ENCODE measurements at places on chromosomes 12 and 14.

- DNase-seq = no peak
These were observed 29.8 kb downstream of the ANKRD9 start for GRCh38 chr14:102479777-102480176.

DNA sequence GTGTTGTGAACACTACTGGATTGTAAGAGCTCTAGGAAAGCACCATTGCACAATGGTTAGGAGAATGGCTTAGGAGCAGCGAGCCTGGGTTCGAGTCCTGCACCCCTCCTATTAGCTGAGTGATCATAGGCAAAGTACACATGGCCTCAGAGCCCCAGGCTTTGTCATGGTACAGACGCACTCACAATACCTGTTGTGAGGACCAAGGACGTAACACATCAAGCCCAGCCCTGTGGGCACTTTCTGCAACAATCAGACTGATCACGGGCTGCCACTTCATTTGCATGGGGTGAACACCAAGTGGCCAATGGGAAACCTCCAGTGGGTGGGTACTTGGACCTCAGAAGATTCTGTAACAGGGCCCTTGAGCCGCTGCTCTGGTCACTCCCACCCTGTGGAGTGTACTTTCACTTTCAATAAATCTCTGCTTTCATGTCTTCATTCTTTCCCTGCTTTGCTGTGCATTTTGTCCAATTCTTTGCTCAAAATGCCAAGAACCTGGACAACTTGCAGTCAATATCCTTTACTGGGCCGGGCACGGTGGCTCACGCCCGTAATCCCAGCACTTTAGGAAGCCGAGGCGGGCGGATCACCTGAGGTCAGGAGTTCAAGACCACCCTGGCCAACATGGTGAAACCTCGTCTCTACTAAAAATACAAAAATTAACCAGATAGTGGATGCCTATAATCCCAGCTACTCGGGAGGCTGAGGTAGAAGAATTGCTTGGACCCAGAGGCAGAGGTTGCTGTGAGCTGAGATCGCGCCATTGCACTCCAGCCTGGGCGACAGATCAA, 28.2 kb downstream of the GLRX5 start:
- no peak for DNase-seq

DNA sequence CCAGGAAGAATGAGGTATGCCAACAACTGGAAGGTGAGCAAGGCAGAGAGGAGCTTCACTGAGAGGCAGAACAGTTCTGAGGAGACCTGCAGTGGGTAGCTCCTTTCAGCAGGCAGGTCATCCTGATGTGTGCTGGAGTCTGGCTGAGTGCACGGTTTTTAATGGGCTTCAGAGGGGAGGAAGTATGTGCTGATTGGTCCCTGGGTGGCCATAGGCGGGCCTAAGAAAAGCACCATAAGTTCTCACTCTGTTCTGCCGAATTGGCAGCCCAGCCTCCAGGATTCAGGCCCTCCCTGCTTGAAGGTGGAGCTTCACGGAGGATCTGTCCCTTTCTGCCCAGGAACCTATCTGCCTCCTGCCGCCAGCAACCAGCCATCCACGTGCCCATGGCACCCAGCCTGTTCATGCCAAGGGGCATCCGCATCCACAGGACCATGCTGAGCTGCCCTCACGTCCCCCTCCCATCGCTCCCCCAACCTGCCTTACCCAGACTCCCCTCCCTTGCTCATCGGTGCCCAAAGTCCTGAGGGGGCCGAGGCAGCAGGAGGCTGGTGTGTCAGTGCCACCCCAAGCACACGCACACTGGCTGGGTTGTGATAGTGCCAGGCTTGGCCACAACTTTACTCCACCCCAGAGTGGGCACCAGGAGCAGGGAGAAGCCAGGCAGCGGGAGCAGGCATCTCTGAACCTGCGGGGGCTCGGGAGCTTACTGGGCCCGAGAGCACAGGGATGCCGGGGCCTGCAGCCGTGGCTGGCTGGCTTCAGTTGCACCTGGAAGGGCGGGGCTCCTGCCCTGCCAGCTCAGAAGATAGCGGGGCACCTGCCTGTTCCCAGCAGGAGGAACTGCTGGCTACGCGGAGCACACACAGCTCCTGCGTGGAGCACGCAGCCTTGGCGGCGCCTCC, 608.4 kb upstream of the FOXG1 start:
- peak; percentile 1 for DNase-seq

DNA sequence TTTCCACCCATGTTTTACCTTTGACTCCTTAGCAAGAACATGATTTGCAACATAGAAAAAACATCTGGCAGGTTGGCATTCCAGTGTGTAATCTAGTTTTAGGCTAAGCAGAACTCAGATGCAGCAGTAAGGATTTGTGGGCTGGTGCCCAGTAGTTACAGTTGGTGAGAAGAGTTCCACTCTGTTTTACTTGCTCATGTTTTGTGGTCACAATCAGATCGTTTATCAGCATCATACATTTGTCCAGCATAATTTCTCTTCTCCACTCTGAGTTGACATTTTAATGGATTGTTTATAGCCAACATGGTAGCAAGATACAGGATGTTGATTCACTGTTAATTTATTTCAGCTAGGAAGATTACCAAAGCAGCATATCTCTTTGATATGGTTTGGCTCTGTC, 120.0 kb downstream of the PDE6H start:
- no peak for DNase-seq

DNA sequence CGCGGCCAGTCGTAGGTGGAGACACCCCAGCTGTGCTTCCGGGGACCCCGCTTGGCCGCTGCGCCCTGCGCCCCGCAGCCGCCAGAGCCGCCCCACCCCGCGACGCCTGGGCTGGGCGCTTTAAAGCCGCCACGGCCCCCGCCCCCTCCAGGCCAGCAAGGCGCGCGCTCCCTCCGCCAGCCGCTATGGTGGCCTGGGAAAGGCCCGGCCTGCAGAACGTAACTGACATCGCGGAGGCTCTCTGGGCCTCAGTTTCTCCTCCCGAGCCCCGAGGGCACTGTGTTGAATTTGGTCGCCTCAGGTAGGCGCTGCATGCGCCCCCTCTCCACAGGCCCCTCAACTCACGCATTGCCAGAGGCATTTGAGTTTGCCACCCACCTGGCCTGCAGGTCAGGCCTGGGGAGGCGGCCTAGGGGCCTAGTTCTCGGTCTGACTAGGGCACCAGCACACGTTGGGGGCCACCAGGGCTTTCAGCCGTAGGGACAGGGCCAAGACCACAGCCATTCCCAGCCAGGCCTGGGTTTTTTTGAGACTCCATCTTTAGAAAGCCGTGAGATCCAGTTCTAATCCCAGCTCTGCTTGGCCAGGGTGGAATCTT, at the start of gene NGB:
NGB (minus strand) TSS at position 94 of the 598 bp plus-strand sequence. CDS start 269 bp downstream, outside the sequence.
- no peak for DNase-seq

DNA sequence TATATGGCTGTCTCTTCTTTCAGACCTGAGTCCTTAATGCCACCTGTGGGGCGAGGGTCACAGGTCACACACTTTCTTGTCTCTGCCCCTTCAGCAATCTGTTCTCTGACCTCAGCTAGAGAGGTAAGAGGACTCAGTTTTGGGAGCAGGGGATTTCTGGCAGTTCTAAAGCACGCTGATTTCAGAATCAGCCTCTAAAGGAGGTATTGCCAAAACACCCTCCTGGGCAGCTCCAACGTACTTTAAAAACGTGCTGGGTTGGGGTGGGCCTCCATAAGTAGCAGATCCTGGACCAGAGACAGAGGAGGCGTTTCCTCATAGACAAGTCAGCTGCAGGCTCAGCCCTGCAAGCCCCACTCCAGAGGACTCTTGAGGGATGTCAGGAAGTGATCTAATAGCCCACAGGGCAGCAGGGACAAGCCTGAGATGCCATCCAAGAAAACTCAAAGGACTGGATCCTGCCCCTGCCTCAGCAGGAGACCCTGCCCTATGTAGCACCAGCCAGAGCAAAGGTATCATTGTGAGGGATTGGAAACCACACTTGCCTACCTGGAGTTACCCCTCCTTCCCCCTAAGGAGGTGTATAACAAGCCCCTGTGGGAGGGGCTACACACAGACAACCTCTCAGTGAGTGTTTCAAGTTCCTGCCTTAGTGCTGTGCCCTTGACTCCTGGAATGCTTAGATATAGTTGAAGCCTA, 8.5 kb downstream of the CTDSP2 start:
- DNase-seq = peak; percentile 88

DNA sequence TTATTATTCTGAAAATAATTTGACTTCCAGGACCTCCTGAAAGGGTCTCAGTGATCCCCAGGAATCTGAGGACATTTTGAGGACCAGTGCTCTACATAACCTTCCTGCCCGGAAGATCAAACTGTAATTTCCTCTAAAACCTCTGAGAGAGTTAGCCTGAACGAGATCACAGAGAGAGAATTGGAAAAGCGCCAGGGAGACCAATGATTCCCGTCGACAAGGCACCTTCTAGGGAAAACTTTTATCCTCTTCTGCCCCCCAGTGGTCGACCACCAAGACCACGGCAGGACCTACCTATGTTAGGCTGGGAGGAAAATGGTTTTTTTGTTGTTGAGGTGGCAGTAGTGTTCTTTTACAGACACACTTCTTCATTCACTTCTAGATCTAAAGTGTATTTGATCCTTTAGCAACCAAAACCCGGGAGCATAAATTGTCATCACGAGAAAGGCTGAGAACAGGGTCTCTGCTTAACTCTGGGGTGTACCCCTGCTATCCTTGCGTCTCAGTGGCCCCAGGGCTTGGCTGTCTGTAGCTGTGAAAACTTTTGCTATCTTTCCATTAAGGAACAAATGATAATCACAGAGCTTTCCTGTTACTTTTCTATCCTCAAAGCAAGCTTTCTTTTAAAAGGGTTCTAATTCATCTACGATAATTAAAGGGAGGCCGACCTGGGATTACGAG, 62.9 kb upstream of the NID2 start:
- peak; percentile 71 for DNase-seq

GRCh38 chr14:89276424-89276975, 140.5 kb downstream of the FOXN3 start:
- peak; percentile 68 for DNase-seq

GRCh38 chr12:14852880-14853279, 9.6 kb upstream of the ART4 start:
- DNase-seq = no peak

DNA sequence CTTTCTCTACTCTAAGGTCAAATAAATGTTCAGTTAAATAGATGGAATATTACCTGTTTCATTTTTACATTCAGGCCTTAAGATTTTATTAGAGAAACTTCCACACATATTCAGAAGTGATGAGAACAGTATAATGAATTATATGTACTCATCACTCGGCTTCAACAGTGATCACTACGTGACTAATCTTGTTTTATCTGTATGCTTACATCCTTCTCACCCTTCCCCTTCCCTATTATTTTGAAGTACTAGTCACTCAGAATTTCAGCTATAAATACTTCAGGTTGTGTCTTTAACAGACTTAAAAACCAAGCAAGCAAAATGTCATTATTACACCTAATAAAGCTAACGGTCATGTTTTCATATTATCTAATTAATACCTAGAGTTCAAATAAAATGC, 34.9 kb downstream of the ETV6 start:
- no peak for DNase-seq

DNA sequence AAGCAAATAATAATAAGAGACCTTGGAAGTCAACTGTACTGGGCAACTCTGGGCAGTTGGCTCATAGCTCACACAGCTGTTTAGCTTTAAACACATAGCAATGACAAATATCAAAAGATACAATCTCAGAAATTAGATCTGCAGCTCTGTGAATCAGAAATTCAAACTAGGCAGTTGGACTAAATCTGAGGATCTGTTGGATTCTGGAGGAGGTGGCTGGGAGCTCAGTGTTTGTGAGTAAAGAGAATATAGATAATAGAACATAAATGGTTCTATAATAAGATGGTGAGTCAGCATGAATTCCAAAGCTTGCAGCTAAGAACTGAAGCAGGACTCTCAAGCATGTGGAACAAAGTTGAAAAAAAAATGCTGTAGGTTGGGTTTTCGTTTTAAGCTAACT, 1949.4 kb upstream of the SEL1L start:
- no peak for DNase-seq

- DNase-seq = peak; percentile 89
These were observed 35.1 kb downstream of the TMBIM6 start for GRCh38 chr12:49776413-49776812.

- no peak for DNase-seq
These were observed 1.4 kb downstream of the JPH4 start for GRCh38 chr14:23577004-23577681.

DNA sequence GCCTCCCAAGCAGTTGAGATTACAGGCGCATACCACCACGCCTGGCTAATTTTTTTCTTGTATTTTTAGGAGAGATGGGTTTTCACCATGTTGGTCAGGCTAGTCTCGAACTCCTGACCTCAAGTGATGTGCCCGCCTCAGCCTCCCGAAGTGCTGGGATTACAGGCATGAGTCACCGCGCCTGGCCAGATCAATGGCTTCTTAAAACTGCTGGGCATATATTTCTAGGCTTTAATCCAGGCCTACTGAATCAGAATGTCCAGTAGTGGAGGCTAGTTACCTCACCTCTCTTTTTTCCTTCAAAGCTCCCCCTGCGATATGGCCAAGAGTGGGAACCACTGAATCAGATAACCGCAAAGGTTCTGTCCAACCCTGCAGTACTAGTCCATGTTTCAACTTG, 17.1 kb downstream of the POU6F1 start:
- no peak for DNase-seq

DNA sequence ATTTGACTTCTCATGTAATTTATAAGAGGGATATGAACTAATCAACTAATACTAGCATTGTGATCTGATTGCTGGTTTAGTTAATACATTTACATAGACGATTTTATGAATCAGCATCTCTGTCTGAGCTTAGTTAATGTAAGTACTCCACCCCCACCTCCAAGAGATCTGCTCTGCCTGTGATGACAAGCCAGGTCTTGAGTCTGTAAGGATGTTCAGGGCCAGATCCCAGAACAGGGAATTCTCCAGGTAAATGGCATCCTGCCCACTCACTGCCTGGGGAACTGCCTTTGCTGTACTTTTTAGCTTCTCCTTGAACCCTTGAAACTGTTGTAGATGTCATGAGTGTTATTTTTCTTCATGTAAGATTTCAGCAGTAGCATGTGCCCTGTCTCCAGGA, 289.8 kb downstream of the RGS6 start:
- DNase-seq = no peak

- DNase-seq = no peak
These were observed 43.5 kb downstream of the IGF1 start for GRCh38 chr12:102436867-102437266.

DNA sequence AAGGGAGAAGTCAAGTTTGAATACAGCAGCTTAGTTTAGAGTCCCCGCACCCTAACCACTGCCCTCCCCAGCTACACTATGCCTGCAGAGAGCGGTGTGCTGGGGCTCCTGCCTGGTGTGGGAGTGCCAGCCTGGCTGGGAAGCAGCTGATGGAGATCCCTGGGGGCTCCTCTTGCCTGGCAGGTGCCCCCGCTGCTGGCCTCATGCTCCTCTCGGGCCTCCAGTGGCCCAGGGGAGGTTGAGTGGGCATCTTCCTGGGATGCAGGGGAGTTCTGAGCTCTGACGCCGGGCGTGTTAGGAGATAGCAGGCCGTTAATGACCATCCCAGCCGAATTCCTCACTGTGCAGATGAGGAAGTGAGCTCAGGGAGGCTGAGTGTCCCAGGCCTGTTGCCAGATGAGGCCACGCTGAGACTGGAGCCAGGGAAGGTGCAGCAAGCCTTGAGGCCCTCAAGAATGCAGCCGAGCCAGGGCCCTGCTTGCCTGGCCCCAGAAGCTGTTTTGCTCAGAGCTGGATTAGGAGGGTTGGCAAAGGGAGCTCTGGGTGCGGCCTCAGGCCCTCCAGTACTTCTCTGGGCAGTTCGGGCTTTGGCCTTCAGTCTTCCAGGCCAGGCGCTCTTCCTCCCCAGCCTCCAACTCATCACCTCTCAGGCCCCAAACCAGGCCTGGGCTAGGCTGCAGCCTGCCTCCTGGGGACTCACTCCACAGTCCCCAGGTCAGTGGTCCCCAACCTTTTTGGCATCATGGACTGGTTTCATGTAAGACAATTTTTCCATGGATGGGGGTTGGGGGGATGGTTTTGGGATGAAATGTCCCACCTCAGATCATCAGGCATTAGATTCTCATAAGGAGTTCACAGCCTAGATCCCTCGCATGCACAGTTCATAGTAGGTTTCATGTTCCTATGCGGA, 6.6 kb upstream of the CYP46A1 start:
- DNase-seq = no peak
